NCI-H1092 treated with DMSO at 0.1 percent for 48 hours (cell line): ENCODE measurements at places on chromosomes 5 and 9.

- DNase-seq = no peak
Observed at GRCh38 chr9:87888501-87888900, 5.8 kb downstream of the SPATA31E1 start.

- DNase-seq = no peak
Observed at GRCh38 chr9:130379649-130379970, 65.2 kb upstream of the ASS1 start.

DNA sequence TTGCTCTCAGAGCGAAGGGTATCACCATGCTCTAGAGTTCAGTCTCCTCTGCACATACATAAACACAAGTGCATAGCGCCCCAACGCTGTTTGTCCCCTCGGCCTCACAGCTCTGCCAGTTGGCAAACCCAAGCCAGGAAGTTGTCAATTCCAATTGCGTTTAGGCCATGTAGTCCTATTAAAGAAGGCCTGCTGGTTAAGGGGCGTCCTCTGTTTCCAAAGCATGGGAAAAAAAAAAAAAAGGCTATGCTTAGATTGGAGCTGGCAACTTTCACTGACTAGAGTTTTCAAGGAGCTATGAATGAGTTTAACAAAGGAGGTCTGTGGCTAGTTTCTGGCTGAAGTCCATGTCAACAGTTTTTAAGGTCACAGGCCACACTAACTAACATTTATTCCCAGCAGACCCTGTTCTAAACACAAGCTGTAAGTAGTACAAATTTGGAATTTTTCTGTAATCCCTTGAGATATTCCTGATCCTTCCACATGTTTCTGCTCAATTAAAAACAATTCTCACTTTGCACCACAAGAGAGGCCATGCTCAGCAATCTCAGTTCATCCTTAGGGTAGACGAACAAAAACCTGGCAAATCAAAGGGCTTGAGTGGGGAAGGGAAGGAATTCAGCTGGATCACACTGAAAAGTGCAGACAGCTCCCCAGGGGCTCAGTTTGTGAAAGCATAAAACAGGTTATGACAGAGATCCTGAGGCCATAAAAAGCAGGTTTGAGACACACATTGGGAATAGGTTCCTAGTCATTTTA, 187.7 kb downstream of the DENND1A start:
- no peak for DNase-seq

- DNase-seq = no peak
Observed at GRCh38 chr9:88998911-88999310, 7.6 kb downstream of the S1PR3 start.

DNA sequence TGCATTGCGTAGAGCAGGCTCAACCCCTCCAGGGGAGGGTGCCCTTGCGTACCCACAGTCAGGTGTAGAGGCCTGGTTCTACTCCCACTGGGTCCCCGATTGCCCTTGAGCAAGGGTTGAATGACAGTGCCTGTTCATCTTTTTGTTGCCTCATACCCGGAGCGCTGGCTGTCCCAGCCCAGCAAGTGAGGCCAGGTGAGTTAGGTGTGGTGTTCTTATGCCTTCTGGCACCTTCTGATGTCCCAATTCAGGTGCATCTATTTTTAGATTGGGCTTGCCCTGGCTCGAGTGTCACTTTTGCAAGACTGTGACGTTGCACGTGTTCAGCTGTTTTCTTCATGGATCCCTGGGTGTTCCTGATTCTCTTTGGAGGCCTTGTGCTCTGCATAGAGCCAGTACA, 257.8 kb downstream of the GOLPH3 start:
- DNase-seq = no peak
